ENCODE measurements at places on chromosomes 12 and 14. TPM values are rescaled to one million over a fixed set of nuclear protein-coding genes. Genes with fewer than 3 reads are reported as not detected.
A peak's percentile ranks its signal among the peaks of the same experiment; 100 is the strongest.

Gene PLEKHD1
- total RNA-seq, result 0.12 TPM

Gene FOXA1
- total RNA-seq, result 0.07 TPM

Gene NEUROD4
- total RNA-seq, result not detected

Gene SERPINA6
- total RNA-seq, result not detected

Gene TEX52
- 0.17 TPM for total RNA-seq

Gene PAH
- total RNA-seq, result not detected

Gene TDRD9
- 0.19 TPM for total RNA-seq

Gene KRT83
- not detected for total RNA-seq

- DNase-seq, result no peak
Observed at GRCh38 chr12:75834591-75834990, 197.0 kb downstream of the PHLDA1 start.

DNA sequence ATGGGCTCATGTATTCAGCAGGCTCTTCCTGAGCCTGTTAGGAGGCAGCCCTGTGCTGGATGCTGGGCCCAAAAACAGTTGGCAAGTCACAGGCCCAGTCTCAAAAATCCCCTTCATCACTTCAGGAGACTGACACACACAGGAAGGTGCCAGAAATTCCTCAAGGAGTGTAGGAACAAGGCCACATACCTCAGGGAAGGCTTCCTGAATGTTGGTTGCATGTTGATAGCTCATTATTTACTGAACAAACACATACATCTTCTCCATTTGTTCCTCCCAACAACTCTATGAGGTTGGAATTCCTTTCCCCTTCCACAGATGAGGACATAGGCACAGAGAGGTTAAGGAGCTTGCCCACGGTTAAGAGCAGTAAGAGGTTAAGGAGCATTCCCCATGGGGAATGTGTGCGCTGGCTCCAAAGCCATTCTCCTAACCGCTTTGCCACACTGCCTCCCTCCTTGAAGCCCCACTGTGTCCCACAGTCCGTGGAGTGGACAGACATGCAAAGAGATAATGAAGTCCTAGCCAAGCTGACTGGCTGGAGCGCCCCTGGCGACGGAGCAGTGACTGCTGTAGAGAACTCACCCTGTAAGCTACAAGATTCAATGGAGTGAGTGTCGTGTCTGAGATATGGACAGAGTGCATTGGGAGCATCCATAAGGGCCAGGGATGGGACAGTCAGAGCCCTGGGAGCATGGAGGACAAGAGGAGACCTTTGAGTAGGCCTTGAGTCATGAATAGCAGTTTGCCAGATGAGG lies 3.3 kb downstream of the HHIPL1 start:
- no peak for DNase-seq

- no peak for DNase-seq
Observed at GRCh38 chr12:65836419-65837197, 12.3 kb downstream of the HMGA2 start.

GRCh38 chr12:42238240-42239140 lies at the start of gene YAF2:
YAF2 (minus strand) TSS chr12:42238248; CDS start chr12:42238180, 68 bp downstream.
- DNase-seq, result peak; percentile 96

- no peak for DNase-seq
Observed at GRCh38 chr12:109677279-109677691, 36.3 kb upstream of the FAM222A start.

DNA sequence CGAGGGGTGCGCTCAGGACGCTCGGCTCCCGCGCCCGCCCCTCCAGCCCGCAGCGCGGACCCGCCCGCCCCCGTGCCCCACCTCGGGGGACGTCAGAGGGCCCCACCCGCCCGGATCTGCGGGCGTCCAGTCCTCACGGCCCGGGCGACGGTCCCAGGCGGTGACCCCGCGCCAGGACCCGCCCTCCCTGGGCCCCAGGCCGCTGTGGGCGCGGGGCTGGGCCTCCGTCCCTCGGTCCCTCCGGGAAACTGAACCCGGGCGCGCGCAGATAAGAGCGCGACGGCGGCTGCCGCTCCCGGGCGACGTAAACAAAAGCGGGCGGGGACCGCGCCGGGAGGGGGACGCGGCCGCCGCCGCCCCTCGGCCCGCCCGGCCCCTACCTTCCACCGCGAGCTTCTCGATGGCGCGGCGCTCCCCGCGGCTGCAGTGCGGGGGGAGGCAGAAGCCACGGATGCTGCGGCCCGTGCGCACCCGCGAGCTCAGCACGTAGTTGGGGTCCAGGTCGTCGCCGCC lies 1.1 kb downstream of the CKB start:
- DNase-seq, result peak; percentile 77

DNA sequence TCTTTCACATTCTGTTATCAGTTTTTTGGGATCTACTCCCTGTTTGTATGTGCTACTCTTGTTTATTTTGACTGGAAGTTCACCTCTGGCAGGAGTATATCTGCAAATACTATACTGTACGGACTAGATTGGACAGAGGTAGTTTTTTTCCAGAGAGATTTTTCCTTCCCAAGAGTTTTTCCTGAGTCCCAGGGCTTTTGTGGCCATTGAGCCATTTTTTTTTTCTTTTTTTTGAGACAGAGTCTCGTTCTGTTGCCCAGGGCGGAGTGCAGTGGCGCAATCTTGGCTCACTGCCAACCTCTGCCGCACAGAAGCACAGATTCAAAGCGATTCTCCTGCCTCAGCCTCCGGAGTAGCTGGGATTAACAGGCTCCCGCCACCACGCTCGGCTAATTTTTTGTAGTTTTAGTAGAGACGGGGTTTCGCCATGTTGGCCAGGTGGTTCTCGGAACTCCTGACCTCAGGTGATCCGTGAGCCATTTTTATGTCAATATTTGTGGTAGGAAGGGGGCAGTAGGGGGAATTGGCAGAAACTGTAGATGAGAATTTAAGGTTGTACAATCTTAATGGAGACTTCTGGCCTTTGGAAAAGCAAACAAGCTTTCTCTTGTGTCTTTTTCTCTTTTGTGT lies 19.4 kb downstream of the KTN1 start:
- no peak for DNase-seq

DNA sequence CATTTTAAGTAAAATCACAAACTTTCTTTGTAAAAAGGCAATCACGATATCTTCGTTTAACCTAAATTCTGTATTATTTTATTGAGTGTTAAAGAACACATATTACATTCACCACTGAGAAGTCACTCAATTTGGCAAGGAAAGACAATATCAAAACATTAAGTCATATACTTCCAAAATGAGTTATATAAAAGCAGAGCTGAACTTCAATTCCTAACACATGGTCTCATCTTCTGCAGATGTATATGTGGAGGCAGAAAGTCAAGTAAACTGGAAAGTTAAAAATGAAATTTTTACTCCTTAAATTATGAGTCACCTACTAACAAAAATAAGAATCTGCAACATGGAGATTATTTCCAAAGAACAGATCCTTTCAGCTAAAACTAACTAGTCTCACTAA lies 28.7 kb downstream of the BMAL2 start:
- no peak for DNase-seq

DNA sequence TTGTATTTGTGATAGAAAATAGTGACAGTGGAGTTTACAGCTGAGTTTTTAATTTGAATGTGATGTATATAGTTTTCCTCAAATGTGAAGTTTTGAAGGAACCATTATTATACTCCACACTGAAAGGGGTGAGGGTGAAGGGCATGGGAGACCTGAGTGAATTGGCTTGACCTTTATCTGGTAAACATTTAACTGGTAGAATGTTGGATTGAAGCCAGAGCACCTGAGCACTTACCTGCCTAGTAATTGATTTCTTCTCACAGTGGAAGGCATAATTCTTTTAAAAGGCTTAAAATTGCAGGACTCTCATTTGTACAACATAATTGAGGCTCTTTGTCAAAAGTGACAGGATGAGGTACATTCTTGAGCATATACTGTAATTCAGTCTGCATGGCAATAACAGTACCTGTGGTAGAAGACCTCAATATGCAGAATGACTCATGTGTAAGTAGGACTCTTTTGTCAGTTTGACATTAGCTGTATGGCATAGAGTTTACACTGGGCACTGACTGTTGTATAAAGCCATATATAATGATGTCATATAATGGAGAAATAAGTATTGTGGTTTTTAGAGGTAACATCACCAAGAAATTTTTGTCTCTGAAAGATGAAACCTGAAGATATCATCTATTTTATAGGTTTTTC lies 309.6 kb downstream of the TMTC2 start:
- no peak for DNase-seq

GRCh38 chr14:23572836-23573235 lies 5.2 kb upstream of the AP1G2 start:
- DNase-seq, result no peak

GRCh38 chr12:93146970-93147369 lies 217.9 kb upstream of the EEA1 start:
- no peak for DNase-seq

DNA sequence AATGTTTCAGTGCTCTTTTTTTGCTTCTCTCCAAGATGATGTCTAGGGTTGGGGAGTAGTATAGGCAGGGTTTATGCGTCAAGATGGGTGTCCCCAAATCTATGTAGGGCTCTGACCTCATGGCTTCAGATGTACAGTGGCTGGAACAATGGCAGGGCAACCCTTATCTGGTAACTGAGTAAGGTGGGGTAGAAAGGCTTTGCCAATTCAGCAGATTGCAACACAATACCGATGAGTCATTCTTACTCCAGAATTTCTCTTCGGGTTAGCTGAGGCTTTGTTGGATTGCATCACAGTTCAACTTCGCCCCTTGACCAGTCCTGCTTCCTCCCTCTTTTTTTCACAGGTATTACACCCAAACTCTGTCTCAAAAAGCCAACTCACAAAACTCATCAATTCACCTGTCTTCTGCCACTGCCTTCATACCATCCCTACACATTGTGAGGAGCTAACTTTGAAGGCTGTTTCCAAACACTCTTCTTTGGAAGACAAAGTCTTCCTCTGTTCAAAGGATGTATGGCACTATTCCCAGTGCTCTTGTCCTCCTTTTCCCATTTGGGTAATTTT lies 190.2 kb upstream of the CNOT2 start:
- DNase-seq, result no peak

- DNase-seq, result no peak
Observed at GRCh38 chr14:102086709-102086971, 204 bp downstream of the HSP90AA1 start.

DNA sequence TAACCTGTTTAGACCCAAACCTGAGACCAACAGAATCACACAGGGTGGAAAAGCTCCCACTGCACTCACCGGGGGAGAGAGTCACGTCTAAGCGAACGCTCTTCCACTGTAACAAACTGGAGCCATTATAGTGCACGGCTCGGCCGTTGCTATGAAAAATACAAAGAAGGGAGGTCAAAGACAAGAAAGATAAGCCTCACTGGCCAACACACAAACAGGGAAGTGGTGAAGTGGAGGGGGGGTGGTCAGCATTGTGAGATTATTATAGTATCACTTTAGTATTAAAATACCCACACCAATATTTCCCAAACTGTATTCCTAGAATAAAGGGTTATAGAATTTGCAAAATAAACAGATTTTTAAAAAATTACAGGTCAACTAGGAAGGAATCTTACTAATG lies 90.9 kb downstream of the TRAFD1 start:
- no peak for DNase-seq

GRCh38 chr14:89640141-89640540 lies 223.1 kb upstream of the FOXN3 start:
- no peak for DNase-seq

DNA sequence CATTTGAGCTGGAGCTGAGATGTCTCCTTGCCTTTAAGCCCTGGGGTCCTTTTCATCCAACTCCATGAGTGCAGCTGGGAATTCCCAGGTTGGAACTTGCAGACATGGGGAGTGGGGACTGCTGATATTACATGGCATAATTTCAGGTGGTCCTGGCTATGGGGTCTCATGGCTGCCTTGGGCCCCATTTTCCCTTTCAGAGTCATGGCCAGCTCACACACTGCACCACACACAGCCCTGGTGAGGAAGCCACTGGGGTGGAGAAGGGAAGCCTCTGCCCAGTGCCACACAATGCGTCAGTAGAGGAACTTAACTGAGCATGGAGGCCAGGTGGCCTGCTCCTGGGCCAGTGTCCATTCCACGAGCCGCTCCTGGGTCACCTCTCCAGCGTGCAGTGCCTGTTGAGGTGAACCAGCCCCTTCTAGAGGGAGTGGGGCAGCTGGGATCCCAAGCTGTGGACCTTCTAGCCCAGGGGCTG lies 17.3 kb upstream of the KRT86 start:
- DNase-seq, result no peak

All from activated CD4-positive, alpha-beta T cell treated with anti-CD3 and anti-CD28 coated beads, Interleukin-2, amount 10 ng/mL, durations not matched to agents 24 days and 14 days (primary cell).